Kasumi-1 (cell line): ENCODE measurements at places on chromosomes 16 and 17.

GRCh38 chr17:42310787-42311215 lies 22.5 kb downstream of the STAT5A start:
- no peak for DNase-seq

GRCh38 chr17:12790249-12791106 lies 1.2 kb downstream of the ARHGAP44 start:
- DNase-seq: no peak

GRCh38 chr17:15261258-15261801 lies 3.8 kb downstream of the PMP22 start:
- DNase-seq: no peak

DNA sequence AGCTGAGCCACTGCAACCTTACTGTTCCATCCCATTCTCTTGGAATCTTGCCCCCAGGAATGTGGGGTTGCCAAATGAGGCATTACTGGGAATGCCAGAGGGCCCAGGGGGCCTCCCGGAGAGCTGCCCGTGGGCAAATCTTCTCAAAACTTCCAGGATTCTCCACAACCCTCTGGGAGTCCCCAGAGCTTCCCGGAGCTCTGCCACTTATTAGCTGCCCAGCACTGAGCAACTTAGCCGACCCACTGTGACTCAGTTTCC lies 306.0 kb downstream of the FOXL1 start:
- no peak for DNase-seq

DNA sequence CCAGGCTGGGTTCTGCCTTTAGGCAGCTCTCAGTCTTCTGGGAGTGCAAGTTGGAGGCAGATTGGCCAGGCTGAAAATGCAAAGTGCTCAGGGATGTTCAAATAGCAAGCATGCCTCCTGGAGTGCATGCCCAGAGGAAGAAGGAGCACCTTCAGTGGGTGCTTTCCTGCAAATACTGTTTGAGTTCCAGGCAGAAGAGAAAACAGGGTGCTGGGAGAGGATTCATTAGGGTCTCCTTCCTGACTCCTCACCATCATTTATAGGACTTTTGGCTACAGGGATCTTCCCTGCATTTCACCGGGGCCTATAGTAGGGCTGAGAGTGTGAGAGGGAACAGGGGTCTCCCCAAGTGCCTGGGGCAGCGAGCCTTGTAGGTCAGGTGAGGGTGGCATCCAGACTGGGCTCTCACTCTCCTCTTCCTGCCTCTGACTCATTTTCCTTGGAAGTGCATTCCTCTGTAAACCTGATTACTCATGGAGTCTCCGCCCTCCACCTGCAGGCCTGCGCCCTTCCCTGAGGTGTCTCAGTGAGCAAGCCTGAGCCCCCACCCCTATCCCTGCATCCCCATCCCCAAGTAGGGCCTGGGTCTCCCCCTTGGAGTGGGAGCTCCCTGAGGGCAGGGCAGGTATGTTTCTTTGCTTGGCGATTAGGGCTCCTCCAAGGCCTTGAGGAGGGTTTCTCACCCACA lies 17.1 kb upstream of the TNS4 start:
- DNase-seq: no peak

GRCh38 chr16:64841071-64841470 lies 280.8 kb downstream of the CDH11 start:
- no peak for DNase-seq

GRCh38 chr17:11319894-11320293 lies 78.9 kb downstream of the SHISA6 start:
- no peak for DNase-seq

- DNase-seq: no peak
Measured at GRCh38 chr17:57957120-57957850, 2.1 kb upstream of the CUEDC1 start.

GRCh38 chr16:3007059-3007956 lies 5.4 kb upstream of the CLDN9 start:
- DNase-seq: peak; percentile 46

GRCh38 chr17:57551321-57552079 lies 193.6 kb downstream of the CCDC182 start:
- DNase-seq: no peak
